GM12878 (cell line): ENCODE measurements at places on chromosomes 6 and 20.
A peak's percentile ranks its signal among the peaks of the same experiment; 100 is the strongest.

DNA sequence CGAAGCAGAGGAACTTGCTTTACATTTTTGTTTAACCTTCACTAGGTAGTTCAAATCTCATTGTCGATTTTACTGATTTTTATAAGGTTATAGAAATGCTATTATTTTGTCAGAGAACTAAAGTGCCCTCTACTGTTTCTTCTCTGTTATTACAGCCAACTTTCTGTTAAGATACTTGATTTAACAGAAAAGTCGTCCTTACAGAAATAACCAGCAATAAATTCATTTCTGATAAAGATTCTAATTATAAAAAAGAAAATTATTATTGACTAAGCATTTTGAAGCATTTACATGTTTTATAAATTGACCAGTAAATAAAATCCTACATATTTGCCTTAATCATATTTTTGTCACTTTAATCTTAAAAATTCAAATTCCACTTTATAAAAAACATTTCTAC is 60.8 kb downstream of the OGFRL1 start:
- no peak for DNase-seq

DNA sequence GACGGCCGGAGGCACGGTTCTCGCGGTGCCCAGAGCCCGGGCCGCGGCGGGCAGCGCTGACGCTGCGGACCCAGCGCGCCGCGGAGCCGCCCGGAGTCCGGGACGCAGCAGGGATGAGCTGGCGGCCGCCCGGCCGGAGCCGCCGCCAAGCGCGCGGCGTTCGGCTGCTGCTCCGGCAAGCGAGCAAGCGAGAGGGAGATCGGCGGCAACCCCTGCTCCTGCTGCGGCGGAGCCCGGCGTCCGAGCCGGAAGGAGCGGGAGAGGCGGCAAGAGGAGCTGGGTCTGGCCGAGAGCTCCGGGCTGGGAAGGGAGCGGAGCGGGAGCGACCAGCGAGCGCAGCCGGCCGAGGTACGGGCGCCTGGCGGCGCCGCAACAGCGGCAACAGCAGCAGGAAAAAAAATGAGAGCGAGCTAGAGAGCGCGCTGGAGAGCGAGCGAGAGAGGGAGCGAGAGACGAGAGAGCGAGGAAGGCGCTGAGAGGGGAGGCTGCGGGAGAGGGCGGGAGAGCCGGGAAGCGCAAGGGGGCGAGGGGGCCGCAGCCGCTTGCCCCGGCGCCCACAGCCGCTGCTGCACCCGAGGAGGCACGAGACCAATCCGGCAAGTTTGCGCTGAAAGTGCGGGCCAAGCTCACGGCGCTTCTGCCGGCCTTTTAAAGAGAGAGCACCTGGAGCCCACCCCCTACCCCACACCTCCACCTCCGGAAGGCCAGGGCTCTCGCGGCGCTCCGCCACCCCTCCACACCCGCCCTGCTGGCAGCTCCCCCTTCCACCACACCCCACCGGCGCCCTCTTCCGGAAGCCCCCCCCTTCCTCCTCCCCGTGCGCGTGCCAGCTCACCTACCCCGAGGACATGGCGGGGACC is 496 bp downstream of the GRM4 start:
- DNase-seq, result no peak

- no peak for DNase-seq
Measured at GRCh38 chr6:47144306-47144705, 102.2 kb upstream of the ADGRF1 start.

DNA sequence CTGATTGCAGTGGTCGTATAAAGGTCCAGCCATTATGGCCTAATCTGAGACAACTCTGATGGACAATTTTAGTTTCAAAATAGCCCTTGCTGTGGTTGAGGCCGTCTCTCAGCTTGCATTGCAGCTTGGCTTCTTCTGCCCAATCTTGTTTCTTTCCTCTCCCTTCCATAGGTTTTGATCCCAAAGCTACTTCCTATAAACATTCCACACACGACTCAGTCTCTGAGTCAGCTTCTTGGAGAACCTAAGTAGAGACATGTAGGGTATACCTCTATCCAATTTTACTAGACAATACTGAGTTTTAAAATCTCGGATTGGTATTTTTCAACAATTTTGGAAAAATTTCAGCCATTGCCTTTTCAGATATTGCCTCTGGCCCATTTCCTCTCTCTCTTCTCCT is 13.4 kb downstream of the IYD start:
- DNase-seq, result no peak

- DNase-seq, result peak; percentile 25
Measured at GRCh38 chr20:2523919-2524708, 12.3 kb upstream of the TMC2 start.

DNA sequence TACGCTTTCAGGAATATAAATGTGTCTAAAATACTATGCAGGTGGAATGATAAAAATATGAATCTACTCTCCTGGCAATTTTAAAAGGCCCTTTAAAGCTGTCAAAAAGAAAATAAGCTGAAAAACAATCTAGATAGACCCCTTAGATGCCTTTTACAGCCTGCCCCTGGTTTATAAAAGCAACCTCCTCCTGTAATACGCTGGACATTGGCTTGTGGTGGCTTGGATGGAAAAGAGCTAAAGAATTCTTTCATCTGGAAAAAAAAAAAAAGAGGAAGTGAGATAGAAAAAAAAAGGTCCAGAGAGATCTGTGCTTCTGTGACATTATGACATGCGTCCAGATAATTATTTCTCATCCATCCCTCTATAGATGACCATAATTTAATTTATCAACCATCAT is 115.9 kb upstream of the NRSN1 start:
- no peak for DNase-seq
